CD8-positive, alpha-beta T cell (primary cell): ENCODE measurements at places on chromosomes 1 and 21.

DNA sequence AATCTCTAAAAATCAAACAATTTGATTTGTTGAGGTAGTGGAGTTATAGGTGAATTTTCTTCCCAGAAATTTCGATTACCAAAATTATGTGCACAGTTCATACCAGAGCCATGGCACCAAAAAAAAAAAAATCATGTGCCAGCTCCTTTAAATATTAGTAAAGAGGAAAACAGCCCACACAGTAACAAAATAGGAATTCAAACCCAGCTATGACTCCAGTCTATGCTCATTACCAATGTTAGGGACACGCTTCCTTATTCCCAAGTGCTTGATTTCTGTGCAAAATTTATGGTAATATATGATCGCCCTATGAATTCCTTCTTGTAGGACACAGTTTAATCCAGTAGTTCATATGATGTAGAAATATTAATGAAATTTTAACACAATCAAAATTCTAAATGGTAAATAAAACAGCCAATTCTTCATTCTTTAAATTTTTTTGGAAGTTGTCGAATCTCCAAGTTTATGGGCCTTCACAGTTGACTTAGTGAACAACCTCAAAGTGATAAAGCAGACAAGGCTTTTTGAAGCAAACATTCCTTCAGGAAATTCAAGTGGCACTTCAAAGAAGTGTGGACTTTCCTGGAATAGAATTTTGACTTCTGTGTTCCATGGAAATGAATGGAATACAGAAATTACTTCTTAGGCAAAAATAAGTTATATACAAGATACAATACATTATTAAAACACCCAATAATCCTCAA lies 1.9 kb downstream of the TOR1AIP2 start:
- no peak for DNase-seq

DNA sequence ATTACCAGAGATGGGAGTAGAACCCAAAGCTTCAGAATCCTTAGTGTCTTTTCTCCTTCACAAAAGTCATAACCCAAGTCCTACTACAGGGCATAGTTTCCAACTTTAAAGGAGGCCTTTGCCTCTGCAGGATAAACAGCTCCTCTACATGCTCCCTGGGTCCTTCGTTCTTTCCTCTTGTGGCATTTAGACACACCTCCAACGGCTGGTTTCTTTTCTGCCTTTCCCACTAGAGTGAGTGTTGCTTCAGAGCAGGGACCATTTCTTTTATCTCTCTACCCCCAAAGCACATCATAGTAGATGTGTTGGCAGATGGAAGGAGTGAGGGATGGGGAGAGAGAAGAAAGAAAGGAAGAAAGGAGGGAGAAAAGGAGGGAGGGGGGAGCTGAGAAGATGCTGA lies 144.7 kb upstream of the SPATA6 start:
- no peak for DNase-seq

GRCh38 chr1:46041974-46042373 lies 90.5 kb downstream of the PIK3R3 start:
- DNase-seq, result no peak

DNA sequence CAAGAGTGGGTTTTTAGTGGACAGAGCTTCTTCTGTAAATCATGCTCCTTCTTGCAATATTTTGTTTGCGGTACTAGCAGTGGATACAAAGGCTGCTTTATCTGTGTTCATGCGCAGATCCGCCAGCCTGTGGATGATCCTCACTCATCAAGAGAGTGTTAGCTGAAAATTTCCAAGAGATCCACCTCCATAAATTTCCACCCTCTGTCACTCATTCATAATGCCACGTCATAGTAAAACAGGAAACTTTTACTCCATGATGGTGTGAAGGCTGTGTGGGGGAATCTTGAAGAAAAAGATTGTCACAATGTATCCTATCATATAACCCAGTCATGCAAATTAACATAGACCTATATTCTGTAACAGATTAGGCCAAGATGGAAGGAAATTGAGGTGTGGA lies 4.4 kb upstream of the MAPKAPK2 start:
- no peak for DNase-seq

DNA sequence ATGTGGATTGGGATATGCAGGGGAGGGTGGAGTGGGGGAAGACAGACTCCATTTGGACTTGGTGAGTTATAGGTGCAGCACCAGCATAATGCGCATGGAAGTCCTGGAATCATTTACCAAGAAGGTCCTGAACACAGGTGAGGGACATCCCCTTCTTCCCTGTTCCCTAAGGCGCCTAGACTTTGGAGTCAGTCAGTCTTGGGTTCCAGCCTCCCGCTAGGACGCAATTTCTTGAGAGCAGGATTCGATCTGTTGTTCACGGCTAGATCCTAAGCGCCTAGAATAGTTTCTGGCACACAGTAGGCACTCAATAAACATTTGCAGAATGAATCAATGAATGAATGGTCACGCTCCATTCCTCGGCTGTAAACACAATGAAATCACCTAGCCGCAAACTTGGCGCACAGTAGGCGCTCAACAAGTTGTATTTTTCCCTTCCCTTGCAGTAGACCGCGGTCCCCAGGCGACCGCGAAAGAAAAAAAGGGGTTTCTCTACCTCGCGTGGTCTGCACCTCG lies 1.0 kb upstream of the AK4 start:
- peak; percentile 6 for DNase-seq

DNA sequence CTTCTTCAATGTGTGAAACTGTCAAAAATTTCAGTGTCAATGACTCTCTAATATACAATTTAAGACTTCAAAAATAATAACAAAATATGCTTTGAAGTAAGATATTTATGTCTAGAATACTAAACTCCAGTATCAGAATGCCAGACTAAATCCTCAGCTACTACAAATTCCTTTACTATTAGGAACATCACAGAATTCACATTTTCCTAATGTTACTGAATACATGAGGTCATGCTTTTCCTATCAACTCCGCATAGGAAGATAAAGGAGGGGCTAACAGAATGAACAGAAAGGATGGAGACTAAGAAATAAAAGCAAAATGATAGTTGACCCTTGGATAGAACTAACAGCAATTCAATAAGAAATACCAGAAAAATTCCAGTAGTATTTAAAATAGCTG lies 292.7 kb downstream of the SDCCAG8 start:
- no peak for DNase-seq

GRCh38 chr1:3515272-3515671 lies 60.8 kb downstream of the ARHGEF16 start:
- DNase-seq, result no peak

DNA sequence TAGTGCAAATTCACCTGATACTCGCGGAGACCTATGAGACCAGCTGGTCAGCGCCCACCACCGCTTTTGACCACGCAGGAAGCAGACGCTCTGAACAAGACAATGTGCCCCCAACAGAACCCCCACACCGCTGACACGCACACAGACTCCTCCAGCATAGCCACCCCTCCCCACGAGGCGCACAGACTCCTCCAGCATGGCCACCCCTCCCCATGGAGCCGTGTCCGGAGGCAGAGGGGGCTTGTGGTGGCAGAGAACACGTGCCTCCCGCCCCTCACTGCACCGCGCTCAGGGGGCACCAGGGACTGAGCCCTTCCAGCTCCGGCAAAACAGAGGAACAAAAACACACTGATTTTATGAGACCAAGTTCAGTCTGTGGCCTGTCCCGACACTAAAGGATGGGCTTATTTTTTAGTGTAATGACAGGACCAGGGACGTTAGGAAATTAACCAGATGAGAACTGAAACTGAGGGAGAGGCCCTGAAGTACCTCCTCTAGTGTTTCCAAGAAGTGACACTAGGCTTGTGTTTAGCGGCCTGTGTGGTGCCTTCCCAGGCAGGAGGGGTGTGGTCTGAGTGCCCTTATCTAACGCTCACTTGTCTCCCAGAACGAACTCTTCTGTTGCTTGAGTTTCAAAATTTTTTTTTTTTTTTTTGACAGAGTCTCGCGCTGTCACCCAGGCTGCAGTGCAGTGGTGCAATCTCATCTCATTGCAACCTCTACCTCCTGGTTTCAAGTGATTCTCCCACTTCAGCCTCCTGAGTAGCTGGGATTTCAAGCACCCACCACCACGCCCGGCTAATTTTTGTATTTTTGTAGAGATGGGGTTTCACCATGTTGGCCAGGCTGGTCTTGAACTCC lies 10.0 kb upstream of the AGPAT3 start:
- DNase-seq, result no peak

DNA sequence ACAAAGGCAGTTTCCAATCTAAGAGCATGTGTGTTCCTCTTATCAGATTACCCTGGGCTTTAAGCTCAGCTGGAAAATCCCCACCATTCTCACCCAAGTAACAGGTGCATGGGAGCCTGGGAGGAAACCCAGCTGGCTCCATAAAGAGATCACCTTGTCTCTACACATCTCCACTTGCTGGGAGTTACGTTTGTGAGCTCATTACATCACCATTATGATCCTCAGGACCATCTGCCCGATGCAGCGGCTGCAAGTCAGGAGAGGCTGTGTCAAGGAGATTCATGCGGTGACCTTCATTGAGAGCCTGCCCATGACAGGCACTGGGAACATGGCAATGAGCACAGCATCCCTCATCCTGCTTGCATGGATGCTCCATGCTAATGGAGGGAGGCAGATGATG lies 618.0 kb downstream of the NPHP4 start:
- no peak for DNase-seq

- DNase-seq, result no peak
Observed at GRCh38 chr1:7302126-7302525, 469.0 kb upstream of the VAMP3 start.

GRCh38 chr1:3172431-3173380 lies 103.7 kb downstream of the PRDM16 start:
- DNase-seq, result no peak

GRCh38 chr1:216221260-216221700 lies 202.0 kb downstream of the USH2A start:
- no peak for DNase-seq

GRCh38 chr21:36846631-36847030 lies 119.8 kb downstream of the HLCS start:
- DNase-seq, result no peak

DNA sequence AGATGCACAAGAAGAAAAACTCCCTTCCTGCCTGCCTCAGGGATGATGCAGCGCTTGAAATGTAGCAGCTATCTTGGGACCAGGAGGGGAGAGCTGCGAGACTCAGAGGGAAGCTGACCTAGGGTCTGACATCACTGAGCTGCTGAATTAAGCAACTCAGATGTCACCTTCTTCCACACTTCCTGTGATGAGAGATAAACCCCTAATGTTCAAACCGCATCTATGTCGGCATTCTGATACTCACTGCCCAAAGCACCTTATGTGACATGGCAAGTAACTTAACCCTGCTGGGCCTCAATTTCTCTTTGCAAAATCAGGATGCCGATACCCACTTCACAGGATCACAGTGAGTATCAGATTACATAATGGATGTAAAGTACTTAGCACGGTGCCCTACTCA lies 9.1 kb upstream of the AK2 start:
- DNase-seq, result no peak

DNA sequence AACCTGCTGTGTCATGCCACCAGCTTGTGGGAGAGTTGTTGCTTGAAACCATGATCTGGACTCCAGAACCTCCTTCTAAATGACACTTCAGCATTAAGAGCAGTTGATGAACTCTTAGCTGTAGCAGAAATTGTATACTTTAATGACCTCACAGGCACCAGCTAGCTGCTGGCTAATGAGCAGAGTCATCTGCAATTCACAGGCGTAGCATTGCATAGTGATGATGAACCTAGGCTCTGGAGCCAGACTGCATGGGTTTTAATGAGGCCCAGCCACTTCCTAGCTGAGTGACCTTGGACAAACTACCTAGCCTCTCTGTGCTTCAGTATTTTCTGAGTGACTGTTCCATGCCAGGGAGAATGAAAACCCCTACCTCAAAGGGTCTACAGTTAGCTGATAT lies 407.1 kb downstream of the LMO4 start:
- DNase-seq, result no peak

DNA sequence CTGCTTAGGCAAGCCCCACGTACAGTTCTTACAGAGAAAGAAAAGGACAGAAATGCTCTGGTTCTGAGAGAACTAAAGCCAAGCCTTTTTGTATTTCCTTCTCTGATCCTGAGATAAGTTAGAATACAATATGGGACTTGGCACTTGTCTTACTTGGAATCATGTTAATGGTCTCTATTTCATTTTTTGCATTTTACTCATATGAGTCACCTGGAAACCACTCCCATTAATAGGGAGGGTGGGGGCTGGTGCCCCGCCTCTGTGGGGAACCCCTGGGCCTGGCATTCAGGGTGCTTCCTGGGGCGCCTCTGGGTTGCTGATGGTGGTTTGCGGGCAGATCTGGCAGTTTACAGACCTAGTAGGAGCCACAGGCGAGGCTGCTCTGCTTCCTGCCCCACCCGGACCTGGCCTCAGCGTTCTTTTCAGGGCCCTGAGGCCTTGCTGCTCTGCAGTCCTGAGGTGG lies 26.7 kb downstream of the TSPAN2 start:
- peak; percentile 94 for DNase-seq
